ENCODE measurements at places on chromosomes 3 and 15.

- no peak overlapping the region for H3K27ac ChIP-seq
- H3K4me3 ChIP-seq: no peak overlapping the region
- H3K27me3 ChIP-seq: peaks cover 18% of the 10 kb centered on the region
- DNase-seq: no peak
- no peaks in the 10 kb centered on the region for H3K4me1 ChIP-seq
Observed at GRCh38 chr3:107414325-107414964, 37.2 kb downstream of the CCDC54 start.

DNA sequence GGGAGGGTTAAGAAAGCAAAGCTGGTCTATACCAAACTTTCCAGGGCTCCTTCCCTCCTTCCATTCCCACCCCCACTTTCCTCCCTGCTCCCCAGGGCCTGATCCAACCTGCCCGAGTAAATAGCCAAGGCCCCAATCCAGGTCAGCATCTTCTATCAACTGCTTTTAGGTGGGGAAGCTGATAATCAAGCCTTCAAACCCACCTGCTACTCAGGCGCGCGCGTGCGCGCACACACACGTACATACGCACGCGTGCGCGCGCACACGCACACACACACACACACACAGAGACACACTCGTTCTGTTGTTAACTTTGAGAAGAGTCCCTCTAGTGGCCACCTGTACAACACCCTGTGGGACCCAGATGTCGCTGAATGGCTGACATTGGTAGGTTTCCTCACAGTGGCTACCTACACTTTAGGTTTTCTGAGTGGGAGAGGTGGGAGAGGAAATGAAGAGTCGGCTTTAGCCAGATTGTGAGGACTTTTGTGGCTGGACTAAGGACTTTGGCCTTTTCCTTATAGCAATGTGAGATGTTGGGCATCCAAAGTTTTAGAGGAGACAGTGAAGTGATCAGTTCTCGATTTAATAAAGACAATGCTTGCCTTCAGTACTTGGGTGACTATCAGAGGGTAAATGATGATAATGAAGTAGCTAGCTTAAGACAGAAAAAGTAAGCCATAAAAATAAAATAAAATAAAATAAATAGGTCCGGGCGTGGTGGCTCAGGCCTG lies 179.9 kb upstream of the C2CD4B start:
- H3K36me3 ChIP-seq: peaks cover 5% of the 10 kb centered on the region
- H3K4me3 ChIP-seq: peak overlapping the region; percentile 64
- H3K27me3 ChIP-seq: peaks cover 15% of the 10 kb centered on the region
- peak; percentile 28 for DNase-seq
- H3K4me1 ChIP-seq: peaks cover 7% of the 10 kb centered on the region

DNA sequence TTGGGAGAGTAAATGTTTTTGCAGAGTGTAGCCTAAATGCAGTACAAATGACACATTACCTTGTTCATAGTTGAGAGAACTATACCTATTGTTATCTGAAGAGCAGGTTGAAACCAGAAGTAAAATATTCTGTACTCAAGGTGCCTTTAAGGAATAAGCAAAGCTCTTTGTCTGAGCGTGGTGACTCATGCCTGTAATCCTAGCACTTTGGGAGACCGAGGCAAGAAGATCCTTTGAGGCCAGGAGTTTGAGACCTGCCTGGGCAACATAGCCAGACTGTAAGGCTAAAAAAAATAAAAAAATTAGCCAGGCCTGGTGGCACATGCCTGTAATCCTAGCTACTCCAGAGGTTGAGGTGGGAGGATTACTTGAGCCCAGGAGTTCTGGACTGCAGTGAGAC lies 2.2 kb upstream of the RNF13 start:
- H3K4me3 ChIP-seq: no peak overlapping the region
- H3K36me3 ChIP-seq: peaks cover 7% of the 10 kb centered on the region
- no peak overlapping the region for H3K27ac ChIP-seq
- DNase-seq: no peak
- peaks cover 26% of the 10 kb centered on the region for H3K27me3 ChIP-seq
- H3K4me1 ChIP-seq: peaks cover 41% of the 10 kb centered on the region

DNA sequence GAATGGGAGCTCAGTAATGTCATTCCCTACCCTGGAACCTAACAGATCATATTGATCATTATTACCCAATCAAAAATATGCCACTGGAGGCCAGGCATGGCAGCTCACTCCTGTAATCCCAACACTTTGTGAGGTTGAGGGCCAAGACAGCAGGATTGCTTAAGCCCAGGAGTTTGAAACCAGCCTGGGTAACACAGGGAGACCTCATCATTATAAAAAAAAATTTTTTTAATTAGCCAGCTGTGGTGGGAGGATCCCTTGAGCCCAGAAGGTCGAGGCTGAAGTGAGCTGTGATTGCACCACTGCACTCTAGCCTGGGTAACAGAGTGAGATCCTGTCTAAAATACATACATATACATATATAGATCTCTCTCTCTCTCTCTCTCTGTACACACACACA lies 10.2 kb downstream of the IGDCC4 start:
- H3K27me3 ChIP-seq: peaks cover 48% of the 10 kb centered on the region
- DNase-seq: no peak
- H3K27ac ChIP-seq: no peak overlapping the region
- no peak overlapping the region for H3K4me3 ChIP-seq
- H3K36me3 ChIP-seq: no peaks in the 10 kb centered on the region

DNA sequence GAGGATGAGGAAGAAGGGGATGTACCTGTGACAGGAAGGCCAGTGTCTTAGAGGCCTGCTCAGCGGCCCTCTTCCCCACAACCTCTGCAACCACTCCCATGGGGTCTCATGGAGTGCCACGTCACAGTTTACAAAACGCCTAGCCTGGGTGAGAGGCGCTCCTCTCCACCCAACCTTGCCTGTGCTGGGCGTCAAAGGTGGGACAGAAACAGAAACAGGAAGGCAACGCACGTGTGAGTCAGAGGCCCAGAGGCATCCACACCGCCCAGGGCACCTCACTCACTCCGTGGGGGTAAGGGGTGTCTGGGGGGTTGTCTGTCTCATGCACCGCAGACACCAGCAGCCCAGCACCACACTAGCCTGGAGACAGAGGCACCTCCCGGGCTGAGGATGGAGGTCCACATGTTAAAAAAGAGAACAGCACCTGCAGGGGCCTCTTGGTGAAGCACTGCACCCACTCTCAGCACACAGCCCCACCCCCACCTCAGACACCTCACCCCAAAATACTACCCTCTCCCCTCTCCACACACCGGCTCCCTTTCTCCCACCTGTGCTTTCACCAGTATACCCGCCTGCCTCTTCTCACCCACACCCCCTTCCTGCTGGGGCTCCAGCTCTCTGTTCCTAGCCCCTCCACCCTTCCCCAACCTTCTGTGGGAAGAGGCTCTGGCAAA lies 4.7 kb upstream of the CALML4 start:
- no peak overlapping the region for H3K4me3 ChIP-seq
- peaks cover 9% of the 10 kb centered on the region for H3K4me1 ChIP-seq
- peaks cover 4% of the 10 kb centered on the region for H3K36me3 ChIP-seq
- no peaks in the 10 kb centered on the region for H3K27me3 ChIP-seq
- H3K27ac ChIP-seq: no peak overlapping the region

GRCh38 chr3:111519178-111519855 lies 22.7 kb upstream of the CD96 start:
- H3K27me3 ChIP-seq: no peaks in the 10 kb centered on the region
- H3K4me1 ChIP-seq: no peaks in the 10 kb centered on the region
- DNase-seq: no peak

GRCh38 chr15:99605490-99605931 lies 39.7 kb downstream of the MEF2A start:
- no peak for DNase-seq
- H3K27me3 ChIP-seq: no peaks in the 10 kb centered on the region
- H3K4me1 ChIP-seq: peaks cover 54% of the 10 kb centered on the region
- no peak overlapping the region for H3K27ac ChIP-seq
- peaks cover 4% of the 10 kb centered on the region for H3K36me3 ChIP-seq

DNA sequence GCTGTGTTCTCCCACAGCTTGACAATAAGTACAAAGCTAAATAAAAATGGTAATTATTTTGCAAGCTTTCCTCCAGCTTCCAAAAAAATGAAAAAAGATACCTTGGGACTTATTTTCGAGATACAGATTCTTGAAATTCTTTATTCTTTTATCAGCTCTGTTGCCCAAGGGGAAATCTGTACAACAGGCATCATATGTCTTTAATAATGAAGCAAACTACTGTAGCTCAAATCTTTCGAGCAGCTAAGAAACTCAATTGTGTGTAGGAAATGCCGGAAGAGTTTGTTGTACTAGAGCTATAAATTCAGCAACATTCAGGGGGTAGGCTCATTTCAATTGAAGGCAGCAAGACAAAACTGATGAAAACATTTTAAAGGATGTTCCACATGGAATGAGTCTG lies 297.7 kb downstream of the GBE1 start:
- no peak overlapping the region for H3K4me3 ChIP-seq
- DNase-seq: no peak
- H3K27me3 ChIP-seq: no peaks in the 10 kb centered on the region
- no peaks in the 10 kb centered on the region for H3K36me3 ChIP-seq

GRCh38 chr3:97871801-97872524 lies 50.2 kb downstream of the CRYBG3 start:
- peak overlapping the region; percentile 28 for H3K4me3 ChIP-seq
- H3K4me1 ChIP-seq: peaks cover 9% of the 10 kb centered on the region
- H3K27me3 ChIP-seq: peaks cover 15% of the 10 kb centered on the region
- peaks cover 2% of the 10 kb centered on the region for H3K36me3 ChIP-seq
- H3K27ac ChIP-seq: peak overlapping the region; percentile 81

GRCh38 chr3:151174351-151174750 lies 28.7 kb downstream of the GPR171 start:
- no peaks in the 10 kb centered on the region for H3K27me3 ChIP-seq
- DNase-seq: no peak
- peaks cover 2% of the 10 kb centered on the region for H3K36me3 ChIP-seq
- peaks cover 28% of the 10 kb centered on the region for H3K4me1 ChIP-seq
- H3K27ac ChIP-seq: no peak overlapping the region
- H3K4me3 ChIP-seq: no peak overlapping the region

DNA sequence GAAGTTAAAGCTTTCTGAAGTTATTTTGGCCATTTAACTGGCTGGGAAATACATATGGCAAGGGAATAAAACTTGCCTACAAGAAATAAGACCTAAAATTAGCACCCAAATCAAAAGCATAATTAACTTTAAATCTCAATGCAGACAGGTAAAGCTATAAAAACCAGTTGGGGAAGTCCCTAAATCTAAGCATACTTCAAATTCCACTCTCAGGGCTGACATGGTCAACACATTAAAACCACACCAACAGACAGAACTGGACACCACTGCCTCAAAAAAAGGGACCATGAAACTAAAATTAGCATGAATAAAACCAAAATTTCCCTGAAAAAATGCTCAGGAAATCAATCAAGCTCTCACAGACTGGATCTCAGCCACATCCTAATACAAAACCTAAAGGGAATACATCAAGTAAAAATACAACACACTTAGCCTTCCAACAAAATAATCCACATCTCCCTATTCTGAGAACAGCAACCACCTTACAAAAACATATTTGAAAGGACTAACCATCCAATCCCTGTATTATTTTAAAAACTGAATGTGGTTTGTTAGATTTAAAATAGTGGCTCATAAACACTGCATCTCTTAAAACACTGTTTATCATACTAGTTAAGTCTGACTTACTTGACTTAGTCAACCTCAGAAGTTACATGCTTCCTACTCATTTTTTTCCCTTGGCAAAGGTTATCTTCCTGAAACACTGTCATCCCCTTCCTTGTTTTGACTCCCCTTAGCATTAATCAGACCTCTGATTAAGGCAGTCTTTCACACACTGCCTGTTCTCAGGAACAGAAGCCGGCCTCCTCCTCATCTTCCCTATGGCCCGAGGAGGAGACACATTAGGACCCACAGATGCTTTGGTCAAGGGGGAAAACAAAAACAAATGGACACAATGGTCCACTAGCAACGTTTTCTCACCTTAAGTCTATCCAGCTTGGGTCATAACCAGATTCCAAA lies 8.3 kb downstream of the TRA2B start:
- H3K27ac ChIP-seq: peak overlapping the region; percentile 58
- H3K27me3 ChIP-seq: no peaks in the 10 kb centered on the region
- peaks cover 64% of the 10 kb centered on the region for H3K36me3 ChIP-seq
- peaks cover 96% of the 10 kb centered on the region for H3K4me1 ChIP-seq
- no peak for DNase-seq
- peak overlapping the region; percentile 71 for H3K4me3 ChIP-seq

DNA sequence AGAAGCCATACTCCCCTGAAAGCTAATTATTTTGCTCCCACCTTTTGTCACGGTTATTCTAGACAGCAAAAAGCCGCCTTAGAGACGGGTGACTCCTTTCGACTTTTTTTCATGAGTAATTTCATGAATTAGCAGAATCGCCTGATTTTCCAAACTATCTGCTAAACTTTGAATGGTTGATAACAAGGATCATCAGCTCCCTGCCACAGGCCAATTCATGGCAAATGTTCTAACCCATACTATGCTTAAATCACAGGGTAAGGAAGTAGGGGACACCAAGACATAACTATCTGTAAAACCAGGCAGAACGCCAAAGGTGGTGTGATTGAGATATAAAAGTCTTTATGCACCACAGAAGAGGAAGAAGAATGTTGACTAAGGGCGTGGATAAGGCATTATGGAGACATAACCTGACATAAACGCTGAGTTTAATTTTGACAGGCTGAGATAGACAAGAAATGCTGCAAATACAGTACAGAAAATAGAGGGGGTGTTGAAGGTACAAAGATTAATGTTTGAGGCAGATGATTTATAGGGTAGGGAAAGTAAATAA lies 891 bp upstream of the DMXL2 start:
- no peak for DNase-seq
- peaks cover 9% of the 10 kb centered on the region for H3K27me3 ChIP-seq
- peaks cover 25% of the 10 kb centered on the region for H3K4me1 ChIP-seq
- peaks cover 6% of the 10 kb centered on the region for H3K36me3 ChIP-seq
- H3K27ac ChIP-seq: no peak overlapping the region
- peak overlapping the region; percentile 87 for H3K4me3 ChIP-seq

GRCh38 chr3:147191795-147192385 lies 214.5 kb downstream of the ZIC4 start:
- H3K27me3 ChIP-seq: no peaks in the 10 kb centered on the region
- H3K27ac ChIP-seq: no peak overlapping the region
- H3K36me3 ChIP-seq: no peaks in the 10 kb centered on the region

DNA sequence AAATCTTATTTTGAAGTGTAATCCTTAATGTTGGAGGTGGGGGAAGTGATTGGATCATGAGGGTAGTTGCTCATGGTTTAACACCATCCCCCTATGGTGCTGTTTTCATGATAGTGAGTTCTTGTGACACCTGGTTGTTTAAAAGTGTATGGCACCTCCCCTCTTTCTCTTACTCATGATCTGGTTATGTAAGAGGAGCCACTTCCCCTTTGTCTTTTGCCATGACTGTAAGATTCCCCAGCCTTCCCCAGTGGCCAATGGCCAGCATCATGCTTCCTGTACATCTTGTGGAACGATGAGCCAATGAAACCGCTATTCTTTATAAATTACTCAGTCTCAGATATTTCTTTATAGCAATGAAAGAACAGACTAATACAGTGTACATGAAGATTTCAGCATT lies 39.8 kb upstream of the GMNC start:
- H3K27me3 ChIP-seq: no peaks in the 10 kb centered on the region
- H3K27ac ChIP-seq: no peak overlapping the region
- H3K4me3 ChIP-seq: no peak overlapping the region
- no peaks in the 10 kb centered on the region for H3K36me3 ChIP-seq

GRCh38 chr3:183613366-183614285 lies 21.8 kb upstream of the KLHL24 start:
- no peaks in the 10 kb centered on the region for H3K4me1 ChIP-seq
- no peak overlapping the region for H3K4me3 ChIP-seq
- H3K27ac ChIP-seq: no peak overlapping the region
- DNase-seq: no peak
- H3K36me3 ChIP-seq: no peaks in the 10 kb centered on the region

Data from central memory CD8-positive, alpha-beta T cell (primary cell).